ENCODE measurements at places on chromosomes 5 and 9.

DNA sequence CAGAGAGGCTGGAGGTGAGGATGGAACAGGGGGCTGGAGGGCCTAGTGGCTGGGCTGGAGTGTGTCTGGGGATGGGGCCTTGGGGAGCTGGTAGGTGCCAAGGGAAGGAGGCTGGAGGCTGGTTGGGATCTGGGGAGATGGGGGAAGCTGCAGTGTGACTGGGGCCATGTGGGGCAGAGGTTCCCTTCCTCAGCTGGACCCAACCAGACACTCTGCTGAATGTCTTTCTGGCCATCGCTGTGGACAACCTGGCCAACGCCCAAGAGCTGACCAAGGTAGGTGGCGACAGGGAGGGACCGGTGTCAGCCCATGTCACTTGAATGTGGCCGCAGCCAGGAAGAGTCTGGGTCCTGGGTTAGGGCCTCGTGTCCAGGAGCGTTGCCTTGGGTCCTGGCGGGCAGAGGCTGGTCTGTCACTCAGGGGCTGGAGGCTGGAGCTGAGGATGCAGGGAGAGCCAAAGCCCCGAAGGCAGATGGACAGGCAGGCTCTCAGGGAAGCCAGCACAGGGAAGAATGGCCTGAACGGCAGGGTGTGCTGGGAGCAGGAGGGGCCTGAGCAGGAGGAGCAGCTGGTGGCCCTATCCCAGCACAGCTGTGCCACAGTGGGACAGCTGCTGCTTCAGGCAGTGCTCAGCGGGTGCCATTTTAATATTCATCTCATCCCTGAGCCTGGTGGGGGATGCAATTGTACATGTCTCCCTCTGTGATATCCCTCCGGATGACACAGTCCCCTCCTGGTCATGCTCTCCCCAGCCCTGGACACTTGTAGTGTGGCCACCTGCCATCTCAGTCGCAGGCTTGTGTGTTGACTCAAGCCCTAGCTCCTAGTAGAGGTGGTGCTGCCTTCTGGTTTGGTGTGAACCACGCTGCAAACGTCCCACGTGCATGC is 132.5 kb downstream of the CACNA1B start:
- DNase-seq: no peak

GRCh38 chr5:99025298-99026045 is 96.7 kb upstream of the CHD1 start:
- no peak for DNase-seq

DNA sequence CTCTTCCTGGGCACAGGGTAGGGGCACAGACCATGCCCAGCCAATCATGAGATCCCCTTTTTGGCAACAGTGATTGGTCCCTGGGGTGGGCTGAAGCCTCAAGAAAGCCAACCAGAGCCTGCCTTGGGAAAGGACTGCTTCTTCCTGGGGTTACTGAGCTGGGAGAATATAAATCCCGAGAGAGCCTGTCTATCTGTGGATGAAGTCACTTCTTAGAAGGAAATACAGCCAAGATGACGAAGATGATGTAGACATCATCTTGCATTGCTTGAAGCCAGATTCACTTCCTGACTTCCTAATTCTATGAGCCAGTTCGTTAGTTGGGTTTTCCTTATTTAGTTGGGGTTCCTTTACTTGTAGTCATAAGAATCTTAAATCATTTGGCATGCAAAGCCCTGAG is 50.1 kb upstream of the PWWP2A start:
- DNase-seq: no peak

GRCh38 chr5:156774273-156774672 is 75.8 kb upstream of the PPP1R2B start:
- DNase-seq: no peak

DNA sequence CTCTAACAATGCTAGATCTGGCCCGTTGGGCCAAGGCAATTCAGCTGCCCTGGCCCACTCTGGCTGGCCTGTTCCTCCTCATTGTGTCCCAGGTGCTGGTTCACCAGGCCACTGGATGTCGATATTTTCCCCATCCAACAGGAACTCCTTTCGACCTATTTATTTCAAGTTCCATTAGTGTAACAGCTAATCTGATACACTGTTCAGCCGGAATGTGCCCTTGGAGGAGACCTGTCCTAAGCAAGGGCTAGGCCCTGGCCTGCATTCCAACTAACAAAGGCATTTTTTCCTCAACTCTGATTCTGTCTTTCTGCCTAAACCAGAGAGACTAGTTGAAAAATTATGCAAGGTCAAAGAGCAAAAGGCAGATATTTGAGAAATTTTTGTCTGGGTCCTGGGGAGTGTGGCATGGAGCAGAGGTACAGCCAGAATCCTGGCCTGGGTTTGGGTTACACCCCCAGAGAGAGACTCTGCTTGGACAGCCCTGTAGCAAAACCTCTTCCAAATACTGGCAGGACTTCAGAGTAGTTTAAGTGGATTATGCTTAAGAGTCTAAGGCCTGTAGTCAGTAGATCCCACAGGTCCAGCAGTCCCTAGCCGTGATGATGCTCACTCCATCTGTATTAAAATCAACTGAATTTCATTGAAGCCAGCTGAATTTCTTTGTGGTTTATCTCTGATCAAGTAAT is 36.1 kb downstream of the MARCHF11 start:
- DNase-seq: no peak

GRCh38 chr5:1010181-1010510 is 1.5 kb downstream of the NKD2 start:
- DNase-seq: no peak

- DNase-seq: no peak
Observed at GRCh38 chr9:129227843-129228189, 49.8 kb upstream of the IER5L start.

DNA sequence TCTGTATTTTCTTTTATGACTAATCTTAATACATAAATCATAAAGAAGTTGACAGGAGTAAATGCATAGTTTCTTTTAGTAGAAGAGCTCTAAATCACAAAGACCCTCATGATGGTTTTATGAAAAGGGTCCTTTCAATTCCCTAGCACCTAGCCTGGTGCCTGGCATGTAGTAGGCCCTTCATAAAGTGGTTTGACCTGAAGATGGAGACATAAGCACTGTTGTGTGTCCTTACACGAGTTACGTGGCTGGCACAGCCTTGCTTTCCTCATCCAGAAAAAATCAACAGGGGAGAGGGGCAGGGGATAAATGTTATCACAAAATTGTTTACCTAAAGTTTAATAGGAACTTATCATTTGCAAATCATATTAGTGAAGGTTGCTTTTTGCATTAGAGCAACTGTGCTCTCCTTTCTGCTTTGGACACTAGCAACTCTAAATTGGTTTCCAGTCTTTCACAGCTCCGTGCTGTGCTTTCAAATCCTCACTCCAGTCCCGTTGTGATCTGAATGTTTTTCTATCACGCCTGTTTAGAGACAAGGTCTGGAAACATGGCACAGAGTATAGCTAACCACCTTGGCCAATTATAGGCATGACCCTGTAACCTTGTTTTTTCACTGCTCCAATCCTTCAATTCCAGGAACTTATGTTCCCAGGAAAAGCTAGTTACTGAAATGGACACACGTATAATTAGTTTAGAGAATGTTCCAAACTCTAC is 55.7 kb downstream of the ARL15 start:
- no peak for DNase-seq

DNA sequence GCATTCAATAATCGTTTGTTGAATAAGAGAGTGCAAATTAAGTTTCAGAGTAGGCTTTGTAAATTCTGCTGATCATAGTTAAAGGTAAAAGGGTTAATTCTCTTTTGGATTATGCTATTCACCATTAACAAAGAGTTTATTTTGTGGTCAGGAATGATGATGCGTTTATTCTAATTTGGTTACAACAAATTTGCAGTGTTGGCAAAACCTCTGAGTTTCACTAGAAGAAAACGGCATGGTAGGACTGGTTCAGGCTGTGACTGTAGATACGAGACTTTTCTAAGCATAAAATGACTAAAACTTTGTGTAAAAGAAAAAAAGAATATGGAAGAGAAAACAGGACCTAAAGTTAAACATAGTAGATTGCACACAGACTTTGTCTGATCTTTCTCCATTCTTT is 234.7 kb downstream of the TLR4 start:
- no peak for DNase-seq

DNA sequence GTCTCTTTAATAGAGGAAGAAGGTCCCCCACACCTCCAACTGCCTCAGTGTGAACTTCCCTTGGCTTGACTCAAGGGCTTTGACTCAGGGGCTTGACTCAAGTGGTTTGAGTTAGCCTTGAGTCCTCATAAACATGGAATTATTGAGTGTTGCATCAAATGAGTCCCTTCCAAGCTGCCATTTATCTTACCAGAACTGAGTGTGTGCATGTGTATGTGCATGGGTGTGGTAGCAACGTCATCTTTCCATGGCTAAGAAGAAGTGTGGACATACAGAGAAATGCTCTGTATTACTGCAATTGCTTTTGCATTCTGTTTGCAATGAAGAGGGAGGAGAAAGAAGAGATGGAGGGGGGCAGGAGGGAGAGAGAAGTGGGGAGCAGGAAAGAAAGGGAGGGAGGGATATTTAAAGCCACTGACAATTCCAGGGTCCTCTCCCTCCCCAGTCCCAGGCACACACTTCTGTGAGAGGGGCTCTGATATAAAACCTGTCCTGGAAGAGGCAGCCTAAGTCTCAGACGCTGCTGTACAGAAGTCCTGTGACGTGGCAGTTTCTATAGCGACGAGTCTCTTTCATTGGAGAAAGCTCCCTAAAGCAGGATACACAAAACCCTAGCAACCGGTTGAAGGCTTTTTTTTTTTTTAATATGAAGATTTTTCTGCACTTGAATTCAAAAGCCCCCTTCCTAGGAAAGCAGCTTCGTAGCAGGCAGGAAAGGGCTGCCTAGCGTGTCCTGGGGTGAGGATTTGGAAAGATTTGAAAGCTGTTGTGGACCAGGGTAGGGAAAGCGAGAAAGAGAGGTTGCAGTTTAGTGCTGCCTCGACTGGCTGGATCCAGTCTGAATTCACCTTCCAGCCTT is 93.3 kb upstream of the MAP1B start:
- no peak for DNase-seq

DNA sequence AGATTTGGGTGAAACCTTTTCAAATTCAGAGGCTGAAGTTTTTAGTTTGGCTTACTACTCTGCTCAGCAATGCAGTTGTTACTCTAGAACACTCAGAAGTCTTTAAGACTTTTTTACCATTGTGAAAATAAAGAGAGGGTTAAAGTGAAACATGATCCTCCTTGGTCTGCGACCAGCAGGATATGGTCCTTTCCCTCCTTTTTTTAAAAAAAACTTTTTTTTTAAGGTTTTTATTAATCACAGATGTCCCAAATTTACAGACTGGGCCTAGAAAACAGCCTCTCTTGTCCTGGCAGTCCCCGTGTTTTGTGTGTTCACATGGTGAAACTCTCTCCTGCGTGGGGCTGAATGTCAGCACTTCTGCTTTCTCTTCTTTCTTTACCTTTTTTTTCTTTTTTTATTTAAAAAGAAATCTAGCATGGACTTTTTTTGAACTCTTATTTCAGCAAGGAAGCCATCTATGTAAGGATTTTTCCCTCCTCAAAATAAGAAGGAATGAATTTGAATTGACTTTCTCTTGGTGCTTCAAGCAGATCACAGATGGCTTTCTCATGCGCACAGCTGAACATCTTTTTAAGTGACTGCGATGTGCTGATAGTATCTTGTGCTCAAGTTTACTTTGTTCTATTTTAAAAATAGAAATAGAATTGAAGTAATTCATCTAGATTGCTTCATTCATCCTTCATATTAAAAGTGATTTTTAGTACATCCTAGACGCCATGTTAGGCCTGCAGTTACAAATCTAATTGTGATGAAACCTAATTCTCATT is 128.7 kb upstream of the OTULINL start:
- no peak for DNase-seq

DNA sequence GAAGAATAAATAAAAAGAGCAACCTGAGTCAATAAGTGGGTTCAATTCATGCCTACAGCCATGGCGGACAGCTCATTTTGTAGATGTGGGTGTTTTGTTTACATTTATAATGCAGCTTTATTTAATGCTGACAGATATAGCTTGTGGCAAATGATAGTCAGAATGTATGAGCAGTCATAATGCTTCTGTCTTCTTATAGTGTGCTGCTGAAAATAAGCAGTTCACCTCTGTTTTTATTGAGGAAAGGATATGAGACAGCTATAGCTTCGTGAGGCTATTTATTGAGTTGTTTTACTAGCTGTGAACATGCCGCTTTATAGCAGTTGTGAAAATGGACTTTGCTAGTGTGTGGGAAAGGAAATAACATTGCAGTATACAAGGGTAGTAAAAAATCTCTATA is 147.4 kb downstream of the PBX3 start:
- no peak for DNase-seq

- no peak for DNase-seq
Observed at GRCh38 chr9:99114049-99114440, 9.1 kb downstream of the TGFBR1 start.

DNA sequence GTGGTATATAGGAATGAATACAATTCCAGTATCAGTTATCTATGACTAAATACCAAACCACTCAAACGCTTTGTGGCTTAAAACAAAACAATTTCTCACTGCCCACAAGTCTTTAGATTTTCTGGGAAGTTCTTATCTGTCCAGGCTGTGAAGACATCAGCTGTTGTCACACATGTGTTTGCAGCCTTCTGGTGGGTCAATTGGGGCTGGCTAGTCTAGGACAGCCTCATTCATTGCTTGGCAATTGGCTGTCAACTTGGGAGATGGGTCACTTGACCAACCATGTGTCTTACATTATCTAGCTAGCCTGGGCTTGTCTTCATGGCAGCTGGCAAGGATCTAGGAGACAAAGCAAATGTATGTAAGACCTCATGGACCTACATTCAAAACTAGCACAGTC is 53.8 kb upstream of the PAPPA start:
- no peak for DNase-seq

DNA sequence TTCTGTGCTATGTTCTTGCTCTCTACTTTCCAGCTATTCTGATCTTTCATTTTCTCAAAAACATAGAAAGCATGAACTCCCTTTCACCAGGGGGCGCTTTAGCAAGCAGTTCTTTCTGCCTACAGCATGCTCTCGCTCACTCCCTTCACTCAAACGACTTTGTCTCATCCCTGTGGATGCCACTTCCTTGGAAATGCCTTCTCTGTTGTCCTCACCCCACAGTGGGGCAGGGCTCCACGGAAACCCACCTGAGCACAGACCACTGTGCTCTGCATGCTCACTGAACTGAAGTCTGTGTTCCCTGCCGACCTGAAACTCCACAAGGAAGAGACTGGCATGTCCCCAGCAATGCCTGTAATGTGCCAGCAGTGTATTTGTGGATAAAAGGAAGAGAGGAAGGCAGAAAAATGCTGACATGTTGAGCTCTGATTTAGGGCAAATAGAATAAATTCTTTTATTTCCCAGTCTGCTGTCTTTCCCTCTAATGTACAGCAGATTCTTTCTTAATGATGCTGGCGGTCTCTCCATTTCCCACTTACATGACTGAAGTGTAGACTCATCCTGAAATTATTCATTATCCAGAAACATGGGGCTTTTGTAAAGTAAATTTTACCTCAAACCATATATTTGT is 4.9 kb upstream of the ROR2 start:
- DNase-seq: no peak

- DNase-seq: no peak
Observed at GRCh38 chr5:158390577-158390976, 531.6 kb upstream of the CLINT1 start.

GRCh38 chr5:88374391-88374790 is 105.7 kb upstream of the TMEM161B start:
- no peak for DNase-seq

- no peak for DNase-seq
Observed at GRCh38 chr5:59187857-59188256, 605.0 kb downstream of the RAB3C start.

Data from stimulated activated CD4-positive, alpha-beta T cell treated with anti-CD3 and anti-CD28 coated beads, Interleukin-4, amount 100 ng/mL, for 4 hours (primary cell).